Ovary (tissue), 10 donors: ENCODE measurements at places on chromosomes 3 and 15. TPM values are rescaled to one million over a fixed set of nuclear protein-coding genes. Genes with fewer than 3 reads are reported as not detected.

GRCh38 chr3:101532783-101533602, 20.0 kb upstream of the SENP7 start:
- no peak for DNase-seq

GRCh38 chr3:16302082-16302631, 37.1 kb downstream of the OXNAD1 start:
- no peak for DNase-seq

Gene GADL1
- total RNA-seq, result 0.82 TPM

Gene PLXNA1
- total RNA-seq, result 27.6 TPM
